ENCODE measurements at places on chromosomes 13 and 19.

GRCh38 chr19:17737690-17738153 is 13.6 kb upstream of the FCHO1 start:
- no peak for DNase-seq

- no peak for DNase-seq
Measured at GRCh38 chr19:4557144-4557970, 2.1 kb downstream of the SEMA6B start.

GRCh38 chr13:54705738-54706137 is 1677.1 kb downstream of the OLFM4 start:
- no peak for DNase-seq

DNA sequence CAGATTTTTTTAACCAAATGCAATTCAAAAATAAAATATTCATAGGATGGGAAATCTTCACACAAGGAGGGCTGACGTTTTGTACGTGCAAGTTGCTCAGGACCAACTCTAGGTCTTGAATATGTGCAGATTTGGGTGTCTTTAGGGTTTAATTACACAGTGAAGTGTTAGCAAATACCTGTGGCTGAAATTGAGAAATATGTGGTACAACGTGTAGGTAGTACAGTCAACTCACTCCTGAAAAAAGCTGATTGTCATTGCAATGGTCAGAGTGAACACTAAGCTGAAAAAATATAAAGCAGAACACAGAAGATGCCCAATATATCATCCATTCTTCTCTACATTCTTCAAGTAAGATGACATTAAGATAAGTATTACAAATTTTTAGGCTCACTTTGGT is 314.3 kb downstream of the SLITRK1 start:
- DNase-seq = no peak

DNA sequence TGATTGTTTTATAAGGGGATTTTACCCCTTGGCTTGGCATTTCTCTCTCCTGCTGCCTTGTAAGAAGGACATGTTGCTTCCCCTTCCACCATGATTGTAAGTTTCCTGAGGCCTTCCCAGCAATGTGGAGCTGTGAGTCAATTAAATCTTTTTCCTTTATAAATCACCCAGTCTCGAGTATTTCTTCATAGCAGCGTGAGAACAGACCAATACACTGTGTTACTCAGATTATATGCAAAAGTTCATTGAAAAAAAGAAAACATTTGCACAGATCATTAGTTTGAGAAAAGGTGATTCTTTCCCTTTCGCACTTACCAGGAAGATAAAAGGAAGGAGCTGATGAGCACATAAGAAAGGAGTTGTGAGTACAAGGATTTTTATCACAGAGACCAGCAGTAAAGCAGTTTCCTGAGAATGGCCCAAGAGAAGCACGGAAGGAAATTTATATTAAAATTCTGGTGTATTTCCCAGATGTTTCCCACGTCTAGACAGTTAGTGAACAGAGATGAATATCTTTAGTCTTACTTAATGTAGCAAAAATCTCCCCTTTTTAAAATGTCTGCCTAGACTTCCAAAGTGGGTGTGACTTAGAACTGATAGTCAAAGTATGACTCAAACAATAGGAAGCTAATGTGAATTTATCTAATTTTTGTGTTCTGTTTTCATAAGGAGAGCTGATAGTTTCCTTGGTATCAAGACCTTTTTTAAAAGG is 431.8 kb upstream of the SGCG start:
- DNase-seq = no peak

DNA sequence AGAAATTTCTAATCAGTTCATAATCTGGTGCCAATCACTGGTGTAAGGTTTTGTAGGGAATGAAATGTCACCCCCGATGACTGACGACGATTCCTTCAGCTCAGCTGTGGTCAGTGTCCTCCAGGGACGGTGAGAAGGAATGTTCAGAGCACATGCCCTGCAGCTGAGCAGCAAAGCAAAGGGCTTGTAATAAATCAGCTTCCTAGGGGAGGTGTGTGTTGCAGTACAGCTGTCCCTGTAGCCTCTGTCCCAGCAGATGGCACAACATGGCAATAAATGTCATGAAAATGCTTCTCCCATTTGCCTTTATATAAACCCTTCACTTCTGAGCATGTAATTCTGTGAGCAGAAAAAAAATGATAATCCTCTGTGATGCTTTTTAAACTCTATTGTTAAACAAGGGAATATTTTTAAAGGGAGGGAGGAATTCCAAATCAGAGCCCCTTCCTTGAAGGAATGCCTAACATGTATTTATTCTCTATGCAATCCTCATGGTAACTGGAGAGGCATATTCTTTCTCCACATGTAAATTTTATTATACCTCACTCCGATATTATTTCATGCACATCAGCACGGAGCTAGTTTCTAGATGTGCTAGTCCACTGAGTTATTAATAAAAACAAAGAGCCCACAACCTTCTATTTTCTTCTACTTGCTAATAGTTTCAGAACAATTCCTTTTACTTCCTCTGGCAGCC is 102.5 kb downstream of the FAM216B start:
- no peak for DNase-seq

GRCh38 chr19:16618248-16618647 is 9.8 kb downstream of the MED26 start:
- DNase-seq = no peak

GRCh38 chr19:34217952-34218817 is 36.2 kb upstream of the GARRE1 start:
- peak; percentile 83 for DNase-seq

DNA sequence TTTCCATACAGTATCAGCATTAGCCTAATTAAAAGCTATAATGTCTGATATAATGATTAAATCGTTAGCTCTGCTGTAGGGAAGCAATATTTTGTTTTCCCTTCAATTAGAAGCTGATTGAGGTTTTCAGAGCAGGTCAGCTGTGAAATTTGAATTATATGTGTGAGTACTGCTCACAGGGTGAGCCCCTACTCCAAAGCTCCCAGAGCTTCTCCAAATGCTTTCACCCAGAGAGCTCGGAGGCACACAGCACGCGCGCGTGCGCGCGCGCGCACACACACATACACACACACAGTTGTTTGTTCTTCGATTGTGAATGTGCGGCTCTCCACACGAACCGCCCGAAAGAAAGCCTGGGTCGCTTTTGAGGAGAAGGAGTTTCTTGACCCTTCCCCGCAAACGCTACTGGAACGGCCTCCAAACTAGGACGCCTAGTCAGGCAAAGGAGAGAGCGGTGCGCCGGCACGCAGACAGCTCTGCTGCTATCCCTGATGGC is 4.8 kb upstream of the SOX1 start:
- no peak for DNase-seq

- DNase-seq = no peak
Measured at GRCh38 chr13:41332829-41333228, 21.8 kb downstream of the NAA16 start.

DNA sequence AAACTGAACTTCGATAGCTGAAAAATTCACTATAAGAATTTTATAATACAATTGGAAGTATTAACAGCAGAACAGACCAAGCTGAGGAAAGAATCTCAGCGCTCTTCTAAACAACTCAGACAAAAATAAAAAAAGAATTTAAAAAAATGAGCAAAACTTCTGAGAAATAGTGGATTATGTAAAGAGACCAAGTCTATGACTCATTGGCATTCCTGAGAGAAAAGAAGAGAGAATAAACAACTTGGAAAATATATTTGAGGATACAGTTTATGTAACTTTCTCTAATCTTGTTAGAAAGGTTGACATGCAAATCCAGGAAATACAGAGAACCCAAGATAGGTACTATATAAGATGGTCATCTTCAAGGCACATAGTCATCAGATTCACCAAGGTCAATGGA is 25.4 kb downstream of the SLC25A15 start:
- no peak for DNase-seq

DNA sequence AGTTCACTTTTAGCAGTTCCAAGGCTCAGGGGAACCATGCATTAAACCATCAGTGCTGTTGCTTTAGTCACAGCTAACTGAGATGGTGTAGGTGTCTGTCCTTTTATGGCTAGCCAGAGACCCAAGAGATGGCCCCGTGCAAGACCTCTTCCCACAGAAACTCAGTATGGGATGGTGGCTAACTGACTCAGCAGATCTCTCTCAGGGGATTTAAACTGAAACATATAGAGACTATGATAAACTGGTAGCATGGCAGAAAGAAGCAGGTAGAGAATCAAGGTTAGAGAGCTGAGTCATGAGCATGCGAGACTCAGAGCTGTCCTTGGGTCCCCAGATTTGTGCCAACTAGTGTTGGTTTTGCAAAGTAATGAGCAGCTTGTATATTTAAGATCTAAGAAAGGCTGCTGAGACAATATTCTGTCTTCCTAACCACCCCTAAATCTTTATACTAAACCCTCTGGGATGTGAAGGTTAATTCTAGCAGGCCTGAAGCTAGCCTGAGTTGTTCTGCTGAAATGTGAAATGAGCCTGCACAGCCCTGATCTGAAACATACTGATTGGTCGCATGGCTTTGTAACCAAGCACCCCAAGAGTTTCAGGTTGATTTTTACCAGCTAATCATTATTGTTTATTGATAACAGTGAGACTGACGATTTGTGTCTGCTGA is 6.5 kb upstream of the SCEL start:
- no peak for DNase-seq

GRCh38 chr19:44890366-44891015 is 563 bp upstream of the TOMM40 start:
- no peak for DNase-seq

DNA sequence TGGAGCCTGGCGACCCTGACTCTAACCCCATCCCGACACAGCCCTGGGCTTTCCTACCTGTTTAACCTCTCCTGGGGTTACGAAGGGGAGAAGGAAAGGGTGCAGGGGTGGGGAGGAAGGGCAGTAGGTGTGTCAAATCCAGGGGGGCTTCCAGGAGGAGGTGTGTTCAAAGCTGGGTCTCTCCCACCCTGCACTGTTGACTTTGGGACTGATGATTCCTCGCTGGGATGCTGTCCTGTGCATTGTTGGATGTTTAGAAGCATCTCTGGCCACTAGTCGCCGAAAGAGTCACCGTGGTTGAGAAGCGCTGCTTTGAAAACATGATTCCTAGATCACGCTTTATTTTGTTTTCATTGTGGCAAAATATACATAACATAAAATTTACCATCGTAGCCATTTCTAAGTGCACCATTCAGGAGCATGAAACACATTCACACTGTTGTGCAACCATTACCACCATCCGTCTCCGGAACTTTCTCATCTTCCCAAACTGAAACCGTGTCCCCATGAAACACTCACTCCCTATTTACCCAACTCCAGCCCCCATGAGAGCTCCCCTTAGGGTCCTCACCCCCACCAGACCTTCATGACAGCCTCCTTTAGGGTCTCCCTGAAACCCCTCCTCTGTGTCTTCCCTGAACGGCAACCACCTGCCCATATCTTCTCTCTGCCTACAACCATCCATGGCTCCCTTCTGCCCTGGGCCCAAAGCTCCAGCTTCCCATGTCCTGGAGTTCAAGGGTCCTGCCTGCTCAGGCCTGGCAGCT is 4.4 kb upstream of the FCER2 start:
- DNase-seq = no peak

DNA sequence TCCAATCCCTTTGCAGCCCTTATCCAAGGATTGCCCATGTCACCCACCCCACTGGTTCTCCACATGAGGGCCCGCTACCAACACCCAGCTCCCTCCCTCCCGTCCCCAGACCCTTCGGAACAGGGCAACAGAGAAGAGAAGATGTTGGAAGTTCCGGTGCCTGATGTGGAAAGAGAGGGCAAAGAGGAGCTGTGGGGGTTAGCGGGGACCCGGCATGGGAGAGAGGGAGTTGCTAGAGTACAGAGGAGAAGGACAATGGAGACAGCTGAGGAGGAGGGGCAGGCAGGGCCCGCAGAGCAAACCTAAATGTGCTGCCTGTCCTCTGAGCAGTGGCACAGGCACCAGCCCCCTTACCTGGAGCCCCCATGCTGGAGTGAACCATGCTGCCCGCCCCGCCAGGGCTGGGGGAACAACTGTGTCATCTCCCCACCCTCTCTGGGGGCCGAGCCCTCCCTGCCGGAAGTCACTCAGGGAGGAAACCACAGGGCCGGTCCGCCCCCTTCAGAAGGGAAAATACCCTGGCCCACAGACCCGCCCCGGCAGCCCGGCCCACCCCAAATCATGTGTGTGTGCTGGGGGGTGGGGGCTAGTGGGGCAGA is at the start of gene POU2F2:
Gene POU2F2 (minus strand): TSS at position 417 of the 599 bp plus-strand sequence. CDS start 35 bp downstream, at position 382.
- peak; percentile 91 for DNase-seq

DNA sequence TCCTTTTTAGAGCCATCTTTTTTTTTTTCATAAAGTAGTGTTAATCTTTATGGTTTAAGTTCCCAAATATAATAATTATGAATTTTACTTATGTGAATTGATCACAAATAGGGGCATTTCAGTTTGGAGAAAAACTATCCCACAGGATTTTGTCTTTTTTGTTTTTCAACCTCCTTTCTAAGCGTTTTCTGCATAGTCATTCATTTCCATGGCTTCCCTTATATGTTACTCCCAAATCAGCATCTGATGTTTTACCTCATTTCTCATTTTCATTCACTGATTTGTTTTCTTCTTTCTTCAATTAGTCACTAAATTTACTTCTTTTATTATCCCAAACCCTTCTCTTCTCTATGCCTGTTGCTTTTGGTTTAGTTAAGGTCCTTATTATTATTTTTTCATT is 24.7 kb downstream of the PDS5B start:
- DNase-seq = no peak

DNA sequence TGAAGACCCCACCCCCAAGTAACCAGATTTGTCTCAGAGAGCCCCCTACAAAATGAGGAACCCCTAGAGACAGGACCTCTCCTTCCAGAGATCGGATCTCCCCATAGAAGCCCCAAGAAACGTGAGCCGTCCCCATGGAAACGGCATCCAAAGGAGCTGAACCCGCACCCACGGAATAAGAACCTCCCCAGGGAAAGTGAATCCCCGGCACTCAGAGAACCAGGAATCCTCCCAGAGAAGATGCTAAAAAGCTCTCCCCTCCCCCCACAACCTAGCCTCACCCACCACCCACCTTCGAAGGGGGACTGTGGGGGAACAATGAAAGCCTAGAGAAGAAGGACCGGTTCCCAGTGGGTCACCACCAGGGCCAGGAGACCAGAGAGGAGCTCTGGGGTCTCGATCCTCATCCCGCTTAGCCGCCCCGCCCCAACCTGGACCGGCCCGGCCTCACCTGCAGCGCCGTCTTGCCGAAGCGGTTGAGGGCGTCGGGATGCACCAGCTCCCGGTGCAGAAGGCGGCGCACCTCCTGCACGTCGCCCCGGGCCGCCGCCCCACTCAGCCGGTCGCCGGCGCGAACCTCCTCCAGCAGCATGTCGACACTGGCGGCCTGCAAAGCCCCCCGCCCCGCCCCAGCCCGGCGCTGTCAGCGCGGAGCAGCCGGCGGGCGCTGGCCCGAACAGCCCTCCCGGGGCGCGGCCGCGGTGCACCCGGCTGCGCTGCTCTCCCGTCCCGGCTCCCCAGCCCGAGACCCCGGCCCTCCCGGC is 535 bp downstream of the CDKN2D start:
- peak; percentile 55 for DNase-seq

- DNase-seq = no peak
Measured at GRCh38 chr13:79966493-79966895, 374.4 kb downstream of the SPRY2 start.

GRCh38 chr13:72390909-72391308 is 336.5 kb downstream of the MZT1 start:
- DNase-seq = no peak

DNA sequence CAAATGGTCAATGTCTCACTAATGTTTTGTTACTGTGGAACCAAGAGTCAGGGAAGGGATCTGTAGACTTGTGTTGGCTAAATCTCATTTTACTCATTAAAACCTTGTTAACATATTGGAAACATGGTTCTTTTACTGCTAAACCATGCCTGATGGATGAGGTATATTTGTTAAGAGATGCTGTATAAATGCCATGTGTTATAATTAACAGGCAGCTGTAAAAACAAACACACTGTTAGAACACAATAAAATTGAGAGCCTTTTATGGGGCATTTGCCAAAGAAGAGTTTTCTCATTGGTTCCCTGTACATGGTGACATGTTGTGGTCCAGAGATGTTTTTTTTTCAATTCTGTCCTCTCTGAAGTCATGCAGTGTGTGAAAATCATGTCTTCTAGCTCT is 121.9 kb downstream of the ESD start:
- no peak for DNase-seq

Measured in CD4-positive, alpha-beta T cell treated with Interleukin-6 at 100 ng/mL for 8 hours (primary cell).